K562 (cell line): ENCODE measurements at places on chromosomes 5 and 9. TPM values are rescaled to one million over a fixed set of nuclear protein-coding genes. Genes with fewer than 3 reads are reported as not detected.

GRCh38 chr5:152736906-152737305 lies 331.8 kb upstream of the NMUR2 start:
- no peak for DNase-seq
- H3K4me3 ChIP-seq: no peak overlapping the region
- H3K36me3 ChIP-seq: no peaks in the 10 kb centered on the region
- no peak overlapping the region for H3K27ac ChIP-seq
- no peaks in the 10 kb centered on the region for H3K4me1 ChIP-seq

- no peaks in the 10 kb centered on the region for H3K36me3 ChIP-seq
- no peak for DNase-seq
- H3K4me3 ChIP-seq: no peak overlapping the region
These were observed 25.5 kb downstream of the HK3 start for GRCh38 chr5:176873541-176874172.

GRCh38 chr9:26974927-26975326 lies 18.7 kb downstream of the IFT74 start:
- no peaks in the 10 kb centered on the region for H3K4me1 ChIP-seq
- H3K27ac ChIP-seq: no peak overlapping the region
- no peak overlapping the region for H3K4me3 ChIP-seq
- H3K27me3 ChIP-seq: no peaks in the 10 kb centered on the region

The DNM1 gene
- polyA plus RNA-seq: 17.6 TPM in 2 replicates

DNA sequence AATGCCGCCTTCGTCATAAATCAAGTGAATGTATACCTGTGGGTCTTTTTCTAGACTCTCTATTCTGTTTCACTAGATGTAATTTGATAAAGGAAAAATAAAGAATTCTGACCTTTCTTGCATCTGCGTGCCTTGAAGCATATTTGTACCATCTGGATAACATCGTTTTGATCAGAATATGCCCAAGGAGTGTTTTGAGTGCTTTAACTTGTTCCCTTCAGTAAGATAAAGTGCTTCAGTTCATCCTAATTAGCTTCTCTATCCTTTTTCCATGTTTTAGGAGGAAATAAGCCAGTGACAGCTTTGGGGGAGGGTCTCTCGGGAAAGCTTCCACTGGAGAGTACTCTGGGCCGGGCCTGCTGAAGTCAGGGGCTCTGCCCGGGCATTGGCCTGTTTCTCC lies 113.5 kb upstream of the DAP start:
- no peak for DNase-seq
- no peak overlapping the region for H3K4me3 ChIP-seq
- H3K27me3 ChIP-seq: peaks cover 21% of the 10 kb centered on the region
- H3K36me3 ChIP-seq: no peaks in the 10 kb centered on the region
- no peak overlapping the region for H3K27ac ChIP-seq

- no peak overlapping the region for H3K4me3 ChIP-seq
- DNase-seq: no peak
- H3K27me3 ChIP-seq: no peaks in the 10 kb centered on the region
- H3K27ac ChIP-seq: no peak overlapping the region
- H3K36me3 ChIP-seq: no peaks in the 10 kb centered on the region
These were observed 27.1 kb upstream of the GHR start for GRCh38 chr5:42396111-42396510.

GRCh38 chr5:31770132-31770720 lies 131.3 kb downstream of the PDZD2 start:
- H3K27me3 ChIP-seq: peaks cover 6% of the 10 kb centered on the region; the same call in 1 of the 2 replicates
- no peak overlapping the region for H3K4me3 ChIP-seq
- no peak for DNase-seq

GRCh38 chr9:16535555-16535954 lies 334.9 kb downstream of the BNC2 start:
- no peak overlapping the region for H3K4me3 ChIP-seq
- no peak for DNase-seq
- no peak overlapping the region for H3K27ac ChIP-seq
- no peaks in the 10 kb centered on the region for H3K36me3 ChIP-seq

The SLC2A8 gene
- 9.9 and 10.4 TPM in 2 replicates for polyA plus RNA-seq

The ARHGEF39 gene
- polyA plus RNA-seq: 17.2 and 21.7 TPM in 2 replicates

The TTC39B gene
- polyA plus RNA-seq: 0.62 and 1.7 TPM in 2 replicates

DNA sequence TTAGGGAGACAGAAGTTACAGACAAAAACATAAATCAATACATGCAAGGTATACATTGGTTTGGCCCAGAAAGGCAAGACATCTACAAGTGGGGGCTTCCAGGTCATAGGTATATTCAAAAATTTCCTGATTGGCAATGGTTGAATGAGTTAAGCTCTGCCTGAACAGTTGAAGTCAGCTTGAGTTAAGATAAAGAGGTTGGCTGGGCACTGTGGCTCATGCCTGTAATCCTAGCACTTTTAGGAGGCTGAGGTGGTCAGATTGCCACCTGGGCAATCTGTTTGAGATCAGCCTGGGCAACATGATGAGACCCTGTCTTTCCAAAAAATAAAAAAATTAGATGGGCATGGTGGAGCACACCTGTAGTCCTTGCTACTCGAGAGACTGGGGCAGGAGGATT lies 16.3 kb downstream of the TMC1 start:
- H3K27ac ChIP-seq: no peak overlapping the region
- H3K36me3 ChIP-seq: no peaks in the 10 kb centered on the region
- DNase-seq: no peak
- H3K4me1 ChIP-seq: peaks cover 16% of the 10 kb centered on the region; the same call in 2 of the 3 replicates
- H3K27me3 ChIP-seq: no peaks in the 10 kb centered on the region

DNA sequence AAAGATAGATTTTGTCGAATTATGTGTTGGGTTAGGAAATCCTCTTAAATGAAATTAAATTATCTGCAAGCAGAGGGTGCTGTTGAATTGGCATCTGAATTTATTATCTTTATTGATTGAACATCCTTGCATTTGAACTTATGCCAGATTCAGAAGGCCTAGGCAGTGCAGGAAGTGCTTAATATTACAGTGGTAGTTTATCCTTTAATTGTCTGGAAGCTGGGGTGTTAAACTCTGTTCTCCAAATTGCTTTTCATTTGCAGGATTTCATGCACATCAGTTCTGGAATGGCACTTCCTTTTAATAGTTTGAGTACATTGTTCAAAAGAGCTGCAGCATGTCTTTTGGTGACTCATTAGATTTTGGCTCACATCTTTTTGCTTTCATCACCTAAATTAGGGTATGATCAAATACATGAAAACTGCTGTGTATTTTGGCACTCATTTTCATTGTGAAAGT lies 186.3 kb downstream of the KDM4C start:
- no peak overlapping the region for H3K27ac ChIP-seq
- no peak for DNase-seq
- H3K4me3 ChIP-seq: no peak overlapping the region
- no peaks in the 10 kb centered on the region for H3K27me3 ChIP-seq
- H3K4me1 ChIP-seq: no peaks in the 10 kb centered on the region
- H3K36me3 ChIP-seq: no peaks in the 10 kb centered on the region

DNA sequence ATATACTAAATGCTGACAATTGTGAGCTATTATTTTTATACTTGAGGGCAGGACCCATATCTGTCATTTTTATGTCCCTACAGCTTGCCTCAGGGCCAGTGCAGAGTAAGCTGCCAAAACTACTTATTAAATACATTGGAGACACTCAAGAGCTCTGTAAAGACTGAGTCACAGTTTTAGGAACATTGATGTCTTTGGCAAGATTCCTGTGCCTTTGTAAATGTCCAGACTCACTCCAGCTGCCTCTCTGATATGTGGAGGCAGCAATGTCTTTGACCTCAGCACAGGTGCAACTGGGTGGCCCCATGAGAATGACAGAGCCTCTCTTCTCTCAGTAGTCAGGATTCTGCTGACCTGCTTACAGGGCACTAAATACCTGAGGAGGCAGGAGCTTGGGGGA lies 363.2 kb downstream of the OSTF1 start:
- no peak for DNase-seq
- no peak overlapping the region for H3K4me3 ChIP-seq
- H3K27ac ChIP-seq: no peak overlapping the region
- H3K4me1 ChIP-seq: no peaks in the 10 kb centered on the region
- H3K36me3 ChIP-seq: no peaks in the 10 kb centered on the region

The ECSCR gene
- not detected in 2 replicates for polyA plus RNA-seq

- no peaks in the 10 kb centered on the region for H3K27me3 ChIP-seq
- H3K27ac ChIP-seq: no peak overlapping the region
- H3K4me3 ChIP-seq: no peak overlapping the region
- no peaks in the 10 kb centered on the region for H3K36me3 ChIP-seq
- peak; percentile 1 for DNase-seq
These were observed 3.3 kb downstream of the ASTN2 start for GRCh38 chr9:117411547-117411946.

The PLPP7 gene
- polyA plus RNA-seq: 0.86 TPM in 1 of 2 replicates, not detected in the other

DNA sequence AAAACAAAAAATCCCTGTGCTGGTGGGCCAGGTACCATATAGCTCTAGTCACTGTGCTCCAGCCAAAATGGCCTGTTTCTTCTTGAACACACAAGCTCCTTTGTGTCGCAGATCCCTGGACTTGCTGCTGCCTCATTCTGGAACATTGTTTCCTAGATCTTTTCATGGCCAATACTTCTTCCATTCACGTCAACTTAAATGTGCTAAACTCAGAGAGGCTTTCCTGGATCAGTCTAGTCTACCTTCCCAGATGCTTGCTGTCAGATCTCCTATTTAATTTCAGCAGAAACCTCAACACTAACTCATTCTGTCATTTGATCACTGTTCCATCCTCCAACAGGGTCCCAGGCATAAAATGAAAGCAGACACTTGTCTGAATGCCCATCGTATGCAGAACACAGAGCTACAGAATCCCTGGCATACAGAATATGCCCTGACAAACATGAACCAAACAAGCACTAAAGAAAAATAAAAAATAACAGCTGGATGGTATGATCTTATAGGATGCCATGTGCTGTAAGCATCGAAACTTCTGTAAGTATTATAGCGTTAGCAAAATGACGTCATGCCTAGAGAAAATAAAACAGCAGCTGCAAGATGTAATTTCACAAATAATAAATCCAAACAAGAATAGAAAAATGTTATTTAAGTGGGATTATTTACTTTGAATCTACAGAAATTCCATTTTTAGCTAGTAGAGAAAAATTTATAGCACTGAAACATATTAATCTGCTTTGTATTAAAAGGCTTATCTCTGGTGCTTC lies 403.7 kb upstream of the DAP start:
- no peak for DNase-seq
- H3K36me3 ChIP-seq: no peaks in the 10 kb centered on the region
- no peak overlapping the region for H3K27ac ChIP-seq
- H3K4me1 ChIP-seq: no peaks in the 10 kb centered on the region
- H3K4me3 ChIP-seq: no peak overlapping the region
- H3K27me3 ChIP-seq: no peaks in the 10 kb centered on the region

DNA sequence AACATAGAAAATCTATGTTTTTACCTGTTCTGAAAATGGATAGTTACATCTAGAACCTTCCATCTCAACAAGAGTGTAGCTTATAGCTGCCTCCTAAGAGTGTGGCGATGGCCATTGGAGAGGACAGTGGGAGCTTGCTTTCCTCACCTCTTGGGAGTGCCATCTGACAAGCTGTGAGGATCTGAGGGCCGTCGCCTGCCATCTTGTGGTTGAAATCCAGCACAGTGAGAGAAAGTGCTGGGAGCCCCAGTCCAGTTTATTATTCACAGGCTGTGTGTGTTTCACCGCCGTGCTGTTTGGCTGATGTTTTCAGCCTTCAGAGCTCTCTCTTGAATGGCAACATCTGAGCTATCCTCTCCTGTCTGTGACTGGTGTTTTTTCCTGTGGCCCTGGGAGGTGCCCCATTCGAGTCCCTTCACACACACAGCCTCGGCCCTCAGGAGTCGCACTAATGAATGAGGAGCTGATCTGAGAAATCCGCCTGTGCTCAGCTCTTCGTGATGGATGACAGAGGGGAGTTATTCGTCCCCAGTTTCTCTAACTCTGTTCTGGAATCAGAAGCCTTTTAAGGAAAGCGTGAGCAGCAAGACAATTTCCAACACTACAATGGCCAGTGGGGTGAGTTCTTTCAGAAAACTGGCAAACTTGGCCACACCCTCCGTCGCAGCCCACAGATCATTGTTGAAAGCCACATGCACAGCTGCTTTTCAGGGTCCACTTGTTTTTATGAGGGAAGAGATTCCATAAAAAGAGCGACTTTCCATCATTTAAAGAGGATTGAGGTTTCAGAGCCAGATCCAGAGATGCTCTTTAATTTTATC lies 170.3 kb downstream of the PDZD2 start:
- H3K4me1 ChIP-seq: no peaks in the 10 kb centered on the region
- peaks cover 25% of the 10 kb centered on the region for H3K27me3 ChIP-seq
- no peaks in the 10 kb centered on the region for H3K36me3 ChIP-seq
- peak; percentile 39 for DNase-seq

GRCh38 chr5:39443911-39444310 lies 19.1 kb upstream of the DAB2 start:
- H3K27ac ChIP-seq: no peak overlapping the region
- DNase-seq: no peak
- H3K36me3 ChIP-seq: no peaks in the 10 kb centered on the region
- no peaks in the 10 kb centered on the region for H3K4me1 ChIP-seq
- no peaks in the 10 kb centered on the region for H3K27me3 ChIP-seq

GRCh38 chr9:75414371-75415160 lies 326.3 kb downstream of the OSTF1 start:
- no peak for DNase-seq
- no peak overlapping the region for H3K4me3 ChIP-seq
- no peak overlapping the region for H3K27ac ChIP-seq
- no peaks in the 10 kb centered on the region for H3K4me1 ChIP-seq
- H3K36me3 ChIP-seq: no peaks in the 10 kb centered on the region

The MARVELD2 gene
- polyA plus RNA-seq: 0.07 TPM in 1 of 2 replicates, not detected in the other

GRCh38 chr5:119292701-119293515 lies 62.9 kb upstream of the TNFAIP8 start:
- no peak overlapping the region for H3K27ac ChIP-seq
- no peak for DNase-seq
- 0 out of 3 replicates have a peak, but pooled peaks cover 2% of the 10 kb centered on the region for H3K36me3 ChIP-seq
- no peaks in the 10 kb centered on the region for H3K27me3 ChIP-seq
- peaks cover 9% of the 10 kb centered on the region for H3K4me1 ChIP-seq

- no peaks in the 10 kb centered on the region for H3K4me1 ChIP-seq
- H3K27me3 ChIP-seq: no peaks in the 10 kb centered on the region
- no peak for DNase-seq
- H3K4me3 ChIP-seq: no peak overlapping the region
- H3K36me3 ChIP-seq: no peaks in the 10 kb centered on the region
- no peak overlapping the region for H3K27ac ChIP-seq
These were observed 649.4 kb downstream of the IRX1 start for GRCh38 chr5:4245076-4245475.

The SLC6A3 gene
- not detected in 2 replicates for polyA plus RNA-seq

DNA sequence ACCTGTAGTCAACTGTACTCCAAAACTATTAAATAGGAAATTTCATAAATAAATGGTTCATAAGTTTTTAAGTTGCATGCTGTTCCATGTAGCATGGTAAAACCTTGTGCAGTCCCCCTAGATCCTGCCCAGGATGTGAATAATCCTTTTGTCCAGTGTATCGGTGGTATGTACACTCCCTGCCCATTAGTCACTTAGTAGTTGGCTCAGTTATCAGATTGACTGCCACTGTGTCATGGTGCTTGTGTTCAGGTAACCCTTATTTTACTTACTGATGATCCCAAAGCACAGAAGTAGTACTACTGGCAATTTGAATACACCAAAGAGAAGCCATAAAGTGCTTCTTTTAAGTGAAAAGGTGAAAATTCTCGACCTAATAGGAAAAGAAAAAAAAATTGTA lies 134.2 kb downstream of the RNF180 start:
- no peak overlapping the region for H3K27ac ChIP-seq
- no peaks in the 10 kb centered on the region for H3K27me3 ChIP-seq
- H3K4me3 ChIP-seq: no peak overlapping the region
- no peaks in the 10 kb centered on the region for H3K4me1 ChIP-seq
- no peak for DNase-seq
- no peaks in the 10 kb centered on the region for H3K36me3 ChIP-seq

The GDA gene
- polyA plus RNA-seq: 14.4 and 14.9 TPM in 2 replicates

GRCh38 chr9:4404156-4404555 lies 86.1 kb upstream of the SLC1A1 start:
- H3K27me3 ChIP-seq: no peaks in the 10 kb centered on the region
- DNase-seq: no peak
- H3K4me3 ChIP-seq: no peak overlapping the region

- peaks cover 54% of the 10 kb centered on the region for H3K36me3 ChIP-seq
- H3K4me3 ChIP-seq: no peak overlapping the region
- H3K27ac ChIP-seq: no peak overlapping the region
These were observed 10.7 kb downstream of the MARCHF6 start for GRCh38 chr5:10364186-10364689.

The ZNF782 gene
- 3.2 and 5.3 TPM in 2 replicates for polyA plus RNA-seq
